ENCODE measurements at places on chromosomes 3 and 15.

DNA sequence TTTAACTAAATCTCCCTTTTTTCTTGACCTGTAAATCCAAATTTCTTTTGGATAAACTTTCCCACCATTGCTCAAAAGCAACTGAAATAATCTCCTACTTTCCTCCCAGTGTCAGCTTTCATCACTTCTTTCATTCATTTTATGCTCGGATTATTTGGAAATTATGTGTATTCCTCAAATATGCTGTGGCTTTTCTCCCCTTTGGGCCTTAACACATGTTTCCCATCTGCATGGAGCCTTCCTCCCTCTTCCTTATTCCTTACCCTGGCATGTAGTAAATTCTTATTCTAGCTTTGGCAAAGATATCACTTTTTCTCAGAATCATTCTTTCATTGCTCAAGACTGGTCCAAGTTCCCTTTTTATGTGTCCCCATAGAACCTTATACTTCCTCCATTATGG is 41.8 kb upstream of the TUSC7 start:
- no peak for DNase-seq

DNA sequence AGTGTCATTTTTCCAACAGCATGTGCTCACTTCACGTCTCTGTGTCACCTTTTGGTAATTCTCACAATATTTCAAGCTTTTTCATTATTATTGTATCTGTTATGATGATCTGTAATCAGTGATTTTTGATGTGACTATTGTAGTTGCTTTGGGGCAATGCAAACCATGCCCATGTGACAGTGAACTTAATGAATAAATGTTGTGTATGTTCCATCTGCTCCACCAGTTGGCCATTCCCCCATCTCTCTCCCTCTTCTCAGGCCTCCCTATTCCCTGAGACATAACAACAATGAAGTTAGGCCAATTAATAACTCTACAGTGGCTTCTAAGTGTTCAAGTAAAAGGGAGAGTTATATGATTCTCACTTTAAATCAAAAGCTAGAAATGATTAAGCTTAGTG is 32.5 kb upstream of the TBC1D23 start:
- DNase-seq: no peak

DNA sequence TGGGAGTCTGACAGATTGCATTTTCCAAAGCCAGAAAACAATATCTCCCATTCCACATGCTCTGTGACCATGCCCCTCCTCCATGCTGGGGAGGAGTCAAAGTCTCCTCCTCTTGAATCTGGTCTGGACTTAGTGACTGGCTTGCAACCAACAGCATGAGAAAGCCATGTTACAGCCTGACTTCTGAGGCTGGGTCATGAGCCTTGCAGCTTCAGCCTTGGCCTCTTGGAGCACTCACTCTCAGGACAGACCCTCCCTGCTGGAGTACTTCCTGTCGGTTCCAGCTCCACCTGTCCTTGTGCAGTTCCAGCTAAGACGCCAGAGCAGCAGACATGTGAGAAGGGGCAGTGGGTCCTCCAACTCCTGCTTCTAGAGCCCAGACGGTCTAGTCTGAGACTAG is 49.7 kb upstream of the RBSN start:
- DNase-seq: no peak

DNA sequence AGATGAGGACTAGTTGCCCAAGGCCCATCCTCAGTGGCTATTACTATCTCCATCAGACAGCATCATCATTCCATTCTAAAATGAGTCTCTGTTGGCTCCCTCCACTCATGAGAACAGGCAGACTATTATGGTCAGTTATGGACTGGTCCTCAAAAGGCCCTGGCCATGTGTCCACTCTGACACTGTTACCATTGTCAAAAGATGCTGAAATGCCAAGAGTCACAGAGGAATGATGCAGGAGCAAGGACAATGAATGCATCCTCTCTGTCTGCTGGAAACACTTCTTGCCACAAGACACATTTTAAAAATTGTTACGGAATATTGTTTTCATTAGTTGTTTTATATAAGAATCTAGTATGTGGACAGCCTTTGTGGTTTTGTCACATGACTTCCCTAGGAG is 53.3 kb upstream of the STT3B start:
- DNase-seq: no peak

DNA sequence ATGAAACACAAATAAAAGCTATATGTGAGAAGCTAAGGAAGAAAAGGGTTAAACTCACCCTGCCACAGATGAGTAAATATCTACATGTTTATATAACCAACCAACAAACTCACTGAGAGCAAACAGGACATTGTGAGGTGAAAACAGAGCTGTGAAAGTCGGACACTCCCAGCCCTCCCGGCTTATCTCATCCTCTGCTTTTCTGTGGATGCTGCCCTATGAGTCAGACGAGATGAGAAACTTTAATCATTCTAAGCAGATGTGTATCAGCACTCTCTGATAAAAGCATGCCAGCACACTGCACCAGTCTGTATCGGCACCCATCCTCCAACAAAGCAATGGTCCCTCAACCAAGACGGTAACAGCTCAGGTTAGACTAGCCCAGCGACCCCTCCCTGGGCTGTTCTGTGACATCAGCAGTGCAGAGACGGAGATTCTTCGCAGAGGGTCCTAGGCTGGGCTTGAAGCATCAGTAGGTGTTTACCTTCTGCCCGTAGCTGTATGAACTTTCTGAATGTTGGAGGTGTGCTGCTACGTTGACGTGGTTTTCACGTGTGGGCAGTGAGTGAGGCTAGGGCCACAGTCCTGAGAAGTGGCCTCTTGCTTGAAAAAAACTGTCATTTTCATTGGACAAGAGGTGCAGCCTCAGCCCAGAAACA is 119.8 kb upstream of the ALDH1A3 start:
- no peak for DNase-seq

DNA sequence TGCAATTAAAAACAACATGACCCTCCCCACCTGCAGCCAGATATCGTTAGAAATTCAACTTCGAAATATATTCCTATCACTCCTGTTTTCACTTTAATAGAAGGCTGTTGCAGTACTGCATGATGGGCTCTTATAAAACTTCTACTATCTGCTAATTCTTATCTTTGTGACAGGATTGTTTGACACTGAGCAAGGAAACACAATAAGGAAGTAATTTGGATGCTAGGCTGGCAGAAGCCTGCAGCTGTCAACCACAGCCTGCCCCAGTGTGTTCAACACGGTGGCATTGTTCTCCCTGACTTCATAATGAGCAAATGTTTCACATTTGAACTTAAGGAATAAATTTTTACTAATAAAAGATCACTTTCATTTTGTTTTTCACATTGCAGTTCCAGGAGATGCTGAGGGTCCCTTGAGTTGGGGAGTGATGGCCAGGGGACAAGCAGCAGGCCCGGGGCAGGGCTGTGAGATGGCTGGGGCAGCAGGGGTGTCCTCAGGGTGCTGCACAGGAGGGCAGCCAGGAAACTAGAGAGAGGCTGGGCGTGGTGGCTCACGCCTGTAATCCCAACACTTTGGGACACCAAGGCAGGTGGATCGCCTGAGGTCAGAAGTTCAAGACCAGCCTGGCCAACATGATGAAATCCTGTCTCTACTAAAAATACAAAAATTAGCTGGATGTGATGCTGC is 64.8 kb upstream of the SEC61A1 start:
- no peak for DNase-seq

DNA sequence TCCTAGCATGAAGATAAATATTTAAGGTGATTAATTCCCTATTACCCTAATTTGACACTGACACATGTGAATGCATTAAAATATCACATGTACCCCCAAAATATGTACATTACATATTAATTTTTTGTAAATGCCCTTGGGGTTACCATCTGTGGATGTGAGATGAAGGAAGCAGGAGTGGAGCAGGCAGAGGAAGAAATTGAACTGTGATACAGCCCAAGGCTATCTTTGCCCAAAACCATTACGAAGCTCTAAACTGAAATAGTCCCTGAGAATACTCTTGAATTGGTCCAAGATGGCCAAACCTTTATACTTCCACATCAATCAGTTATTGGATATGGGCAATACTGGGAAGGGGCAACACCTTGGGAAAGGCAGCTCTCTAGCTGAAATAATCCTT is 105.0 kb downstream of the CLASP2 start:
- no peak for DNase-seq

DNA sequence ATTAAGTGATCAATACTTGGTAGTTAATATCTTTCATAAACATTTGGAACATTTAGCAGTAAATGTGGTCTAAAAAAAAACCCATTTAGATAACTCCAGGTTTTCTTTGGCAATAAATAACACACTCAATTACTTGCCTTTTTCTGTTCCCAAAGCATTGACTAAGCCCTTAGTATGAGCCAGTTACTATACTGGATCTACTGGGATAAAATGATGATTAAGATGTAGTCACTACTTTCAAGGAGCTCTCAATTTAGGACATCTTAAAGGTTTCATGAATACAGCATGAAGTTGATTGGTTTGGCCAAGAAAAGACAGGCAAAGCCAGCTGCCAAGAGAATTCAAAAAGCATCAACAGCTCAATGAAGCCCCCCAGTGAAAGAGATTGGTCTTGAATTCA is 250.9 kb downstream of the EPHA3 start:
- no peak for DNase-seq

DNA sequence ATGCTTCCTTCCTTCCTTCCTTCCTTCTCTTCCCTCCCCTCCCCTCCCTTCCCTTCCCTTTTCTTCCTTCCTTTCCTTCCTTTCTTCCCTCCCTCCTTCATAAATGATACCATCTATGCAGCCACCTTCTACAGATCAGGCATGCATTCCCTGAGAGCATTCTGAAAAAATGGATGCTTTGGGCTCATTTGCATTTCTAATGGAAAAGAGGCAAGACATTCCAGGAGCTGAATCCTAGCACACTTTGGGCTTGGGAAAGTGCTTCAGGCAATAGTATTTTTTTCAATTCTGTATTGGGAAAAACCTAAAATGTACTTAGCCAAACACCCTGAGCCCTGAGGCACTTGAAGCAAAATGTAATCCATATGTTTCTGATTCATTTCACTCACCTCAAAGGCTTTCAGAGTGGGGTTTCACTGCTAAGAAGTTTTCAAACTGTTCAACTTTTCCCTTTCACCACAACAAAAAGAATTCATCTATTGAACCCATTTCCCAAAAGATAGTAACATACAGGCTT is 220.1 kb upstream of the RORA start:
- no peak for DNase-seq

DNA sequence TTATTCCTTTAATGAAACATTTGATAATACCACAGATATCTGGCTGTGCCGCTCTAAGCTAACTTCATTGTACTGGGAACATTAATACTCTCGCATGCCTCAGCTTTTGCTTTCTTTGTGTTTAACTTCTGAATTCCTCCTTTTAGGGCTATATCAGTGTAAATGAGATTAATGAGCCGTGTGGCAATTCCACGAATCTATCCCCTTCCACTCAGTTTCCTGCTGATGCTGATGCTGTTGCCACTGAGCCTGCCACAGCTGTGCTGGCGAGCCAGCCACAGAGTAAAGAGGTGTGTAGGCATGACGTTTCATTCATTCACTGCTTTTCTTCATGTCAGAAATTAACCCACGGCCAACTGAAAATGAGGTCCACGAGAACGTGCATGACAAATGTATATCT is 30.0 kb upstream of the ABHD10 start:
- no peak for DNase-seq

- no peak for DNase-seq
These were observed 19.2 kb upstream of the MUSTN1 start for GRCh38 chr3:52854013-52854412.

DNA sequence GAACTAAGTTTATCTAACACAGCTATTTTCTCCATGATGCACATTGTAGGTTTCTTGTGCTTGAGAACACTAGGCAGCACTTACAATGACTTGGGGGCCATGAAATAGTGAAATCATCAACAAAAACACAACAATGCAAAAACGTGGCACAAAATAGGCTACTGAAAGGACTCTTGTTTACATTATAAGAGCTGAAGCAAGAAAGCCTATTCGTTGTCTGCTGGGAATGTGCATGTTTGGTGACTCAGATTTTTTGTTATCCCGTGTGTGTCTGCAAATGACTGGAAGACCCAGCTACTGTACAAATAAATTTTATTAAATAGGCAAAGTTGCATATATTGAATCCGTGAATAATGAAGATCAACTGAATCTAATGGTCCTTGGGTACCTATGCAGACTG is 85.0 kb downstream of the TCF12 start:
- DNase-seq: no peak

GRCh38 chr3:150729682-150730360 is 26.1 kb upstream of the ERICH6 start:
- DNase-seq: no peak

DNA sequence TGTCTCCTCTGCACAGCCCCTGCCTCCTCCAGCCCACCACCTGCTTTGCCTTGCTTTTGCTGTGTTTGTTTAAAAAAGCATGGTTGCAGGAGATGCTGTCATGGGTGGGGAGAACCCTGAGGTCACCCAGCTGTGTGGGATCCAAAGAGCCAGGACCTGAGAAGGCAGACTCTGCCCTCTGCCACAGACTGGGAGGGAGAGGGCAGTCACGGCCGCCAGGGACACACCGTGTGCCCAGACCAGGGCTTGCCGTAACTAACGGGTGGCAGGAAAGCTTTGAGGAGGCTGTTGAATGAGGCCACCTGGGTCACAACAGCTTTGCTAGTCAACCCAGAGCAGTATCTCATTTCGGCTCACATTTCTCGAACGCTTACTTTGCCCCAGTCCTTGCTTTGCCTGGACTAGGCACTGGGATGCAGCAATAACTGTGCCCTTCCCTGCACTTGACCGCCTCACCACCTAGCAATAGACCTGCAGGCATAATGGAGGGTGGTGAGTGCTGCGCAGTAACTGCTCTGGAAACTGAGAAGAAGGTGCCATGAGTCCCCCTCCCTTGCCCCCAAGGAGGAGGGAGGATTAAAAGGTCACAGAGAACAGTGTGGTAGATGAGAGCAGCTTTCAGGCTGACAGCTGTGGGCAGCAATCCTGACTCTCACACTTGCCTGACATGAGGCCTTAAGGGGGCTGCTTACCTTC is 55.0 kb upstream of the CTDSPL start:
- no peak for DNase-seq

DNA sequence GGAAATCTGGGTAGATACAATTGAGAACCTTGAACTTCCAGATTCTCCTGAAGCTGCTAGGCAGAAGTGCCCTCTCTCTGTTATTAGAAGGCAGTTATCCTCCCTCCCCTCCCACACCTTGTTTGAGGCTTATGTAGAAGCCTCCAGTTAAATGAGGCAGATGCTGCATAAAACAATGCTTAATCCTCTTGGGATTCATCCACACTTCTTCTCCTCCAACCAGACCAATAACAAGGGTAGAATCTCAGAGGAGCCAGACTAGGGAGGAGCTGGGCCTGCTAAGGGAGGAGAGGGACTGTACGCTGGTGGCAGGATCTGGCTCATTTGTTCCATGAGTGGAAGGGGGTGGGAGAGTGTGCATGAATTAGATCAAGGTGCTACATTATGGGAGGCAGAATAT is 88.3 kb upstream of the PRR23C start:
- no peak for DNase-seq

DNA sequence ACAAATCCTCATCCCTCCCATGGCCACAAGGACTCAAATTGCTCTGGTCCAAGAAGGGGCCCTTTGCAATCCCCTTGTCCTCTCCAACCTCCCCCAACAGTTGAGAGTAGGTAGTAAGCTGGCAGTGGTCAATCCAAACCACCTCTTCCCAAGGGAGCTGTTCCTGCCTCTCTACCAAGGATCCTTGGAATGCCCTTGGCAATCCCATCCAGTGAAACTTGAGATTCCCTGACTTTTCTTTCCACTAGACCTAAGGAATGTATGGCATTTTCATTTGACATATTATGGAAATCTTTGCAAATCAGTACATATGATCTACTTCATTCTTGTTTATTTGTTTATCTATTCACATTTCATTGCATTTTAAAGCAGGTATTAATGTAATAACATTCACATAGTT is 4.8 kb upstream of the RBP2 start:
- no peak for DNase-seq

GRCh38 chr3:176378789-176379188 is 818.5 kb downstream of the TBL1XR1 start:
- no peak for DNase-seq

GRCh38 chr15:32747921-32748342 is 30.1 kb downstream of the GREM1 start:
- DNase-seq: no peak

All from hypothalamus (tissue), 51 donors.